Caki2 (cell line): ENCODE measurements at places on chromosomes 3 and 15.
A peak's percentile ranks its signal among the peaks of the same experiment; 100 is the strongest.

DNA sequence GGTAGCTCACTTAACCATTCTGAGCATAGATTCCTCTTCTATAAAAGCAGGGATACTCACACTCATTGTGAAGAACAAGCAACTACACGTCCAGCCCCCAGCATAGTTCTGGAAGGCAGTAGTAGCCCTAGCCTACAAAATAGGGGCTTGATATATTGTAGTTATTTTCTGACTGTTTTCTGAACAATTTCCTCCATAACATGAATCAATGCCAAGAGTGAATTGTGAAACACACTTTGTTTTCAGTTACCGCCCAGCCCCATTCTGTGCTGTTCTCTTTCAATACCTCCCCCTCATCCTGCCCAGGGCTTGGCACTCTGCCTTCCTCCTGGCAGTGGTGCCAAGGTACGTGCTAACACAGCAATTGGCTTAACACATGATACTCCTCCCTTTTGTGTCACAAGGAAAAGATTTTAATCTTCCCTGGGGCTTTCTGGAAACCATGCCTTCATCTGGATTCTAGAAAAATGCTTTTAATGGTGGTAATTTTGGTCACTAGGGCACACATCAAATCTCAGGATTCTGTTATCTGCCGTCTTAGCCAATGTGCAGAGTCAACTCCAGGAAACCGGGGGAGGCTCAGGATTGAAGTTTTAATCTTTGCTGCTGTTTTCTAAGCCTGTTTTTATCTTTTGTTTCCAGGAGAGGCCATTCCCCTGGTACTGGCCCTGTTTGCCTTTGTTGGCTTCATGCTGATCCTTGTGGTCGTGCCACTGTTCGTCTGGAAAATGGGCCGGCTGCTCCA is 37.2 kb downstream of the IL20RB start:
- DNase-seq, result no peak

DNA sequence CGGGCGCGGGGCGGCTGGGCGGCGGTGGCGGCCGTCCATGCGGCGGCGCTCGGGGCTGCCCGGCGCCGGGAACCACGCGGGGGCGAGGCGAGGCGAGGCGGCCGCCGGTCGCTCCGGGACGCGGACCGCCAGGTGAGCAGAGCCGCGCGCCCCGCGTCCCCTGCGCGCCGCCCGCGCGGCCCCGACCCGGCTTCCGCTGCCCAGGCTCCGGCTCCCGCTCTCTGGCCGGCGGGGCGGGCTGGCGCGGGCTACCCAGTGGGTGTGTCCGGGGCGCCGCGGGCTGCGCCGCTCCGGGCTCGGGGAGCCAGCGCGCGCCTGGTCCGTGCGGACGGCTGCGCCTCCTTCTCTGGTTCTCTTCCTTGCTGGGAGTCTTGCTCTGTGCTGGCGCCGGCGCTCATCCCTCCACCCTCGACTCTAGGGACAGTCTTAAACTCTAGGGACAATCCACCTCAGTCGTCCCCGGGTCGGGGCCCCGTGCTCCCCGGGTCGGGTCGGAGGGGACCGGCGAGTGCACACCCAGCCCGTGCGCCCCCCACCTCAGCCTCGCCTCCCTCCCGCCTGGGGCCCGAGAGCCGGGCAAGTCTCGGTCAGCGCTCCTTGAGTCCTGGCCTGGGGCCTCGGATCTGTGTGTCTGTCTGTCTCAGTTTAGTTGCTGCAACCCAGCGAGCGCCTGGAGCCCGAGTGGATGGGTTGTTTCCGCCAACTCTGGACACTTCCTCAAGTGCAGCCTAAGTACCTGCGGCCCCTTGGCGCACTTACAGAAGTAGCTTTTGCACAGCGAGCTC is 488 bp downstream of the THSD4 start:
- peak; percentile 58 for DNase-seq

DNA sequence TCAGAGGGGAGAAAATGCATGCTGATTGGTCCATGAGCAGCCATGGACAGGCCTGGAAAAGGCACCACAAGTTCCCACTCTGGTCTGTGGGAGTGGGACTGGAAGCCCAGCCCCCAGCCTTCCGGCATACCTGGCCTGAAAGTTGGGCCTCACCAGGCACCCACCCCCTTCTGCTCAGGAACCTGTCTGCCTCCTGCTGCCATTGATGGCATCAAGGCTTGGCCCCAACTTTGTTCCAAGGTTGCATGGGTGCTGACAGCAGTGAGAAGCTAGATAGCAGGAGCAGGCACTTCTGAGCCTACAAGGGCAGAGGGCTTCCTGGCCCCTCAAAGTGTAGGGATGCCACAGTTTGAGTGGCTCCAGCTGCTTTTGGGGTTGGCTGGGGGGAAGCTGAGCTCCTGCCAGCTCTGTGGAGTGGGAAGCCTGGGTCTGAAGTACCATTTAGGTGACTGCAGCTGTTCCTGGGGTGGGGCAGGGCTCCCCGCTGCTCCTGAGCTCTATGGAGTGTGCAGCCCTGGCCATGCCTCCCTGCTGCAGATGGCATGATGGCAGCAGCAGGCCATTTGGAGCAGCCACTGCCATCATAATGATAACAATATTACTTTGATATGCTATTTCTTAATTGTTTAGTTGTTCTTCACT is 1054.1 kb upstream of the GBE1 start:
- no peak for DNase-seq

GRCh38 chr3:187565701-187566100 is 104.5 kb downstream of the SST start:
- no peak for DNase-seq
